RKO (cell line): ENCODE measurements at places on chromosomes 16 and 17.
A peak's percentile ranks its signal among the peaks of the same experiment; 100 is the strongest.

DNA sequence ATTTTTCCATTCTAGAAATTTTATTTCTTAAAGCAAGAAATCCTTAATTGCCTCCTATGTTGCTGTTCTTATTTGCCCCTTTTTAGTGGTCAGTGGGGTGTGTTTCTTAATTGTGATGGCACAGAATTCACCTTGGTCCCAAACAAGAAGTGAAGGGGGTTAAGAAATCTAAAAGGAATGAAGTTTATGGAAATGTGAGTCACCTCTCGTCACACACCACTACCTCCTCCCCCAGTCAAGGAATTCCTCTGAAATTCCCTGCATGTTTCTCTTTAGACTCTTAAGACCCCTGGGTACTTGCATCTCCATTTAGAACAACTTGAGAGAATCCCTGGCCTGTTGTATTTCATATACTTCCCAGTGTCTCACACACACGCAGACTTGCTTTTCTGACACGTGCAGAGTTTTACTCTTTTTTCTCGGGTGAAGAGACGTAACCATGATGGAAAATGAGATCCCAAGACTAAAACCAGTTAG is 247.4 kb downstream of the PRKCA start:
- DNase-seq = no peak

GRCh38 chr16:14015948-14016347 is 55.2 kb upstream of the MRTFB start:
- DNase-seq = peak; percentile 62

GRCh38 chr17:82884970-82885353 is 45.1 kb upstream of the ZNF750 start:
- DNase-seq = no peak

GRCh38 chr17:32671896-32672295 is 185.1 kb downstream of the CDK5R1 start:
- DNase-seq = no peak

DNA sequence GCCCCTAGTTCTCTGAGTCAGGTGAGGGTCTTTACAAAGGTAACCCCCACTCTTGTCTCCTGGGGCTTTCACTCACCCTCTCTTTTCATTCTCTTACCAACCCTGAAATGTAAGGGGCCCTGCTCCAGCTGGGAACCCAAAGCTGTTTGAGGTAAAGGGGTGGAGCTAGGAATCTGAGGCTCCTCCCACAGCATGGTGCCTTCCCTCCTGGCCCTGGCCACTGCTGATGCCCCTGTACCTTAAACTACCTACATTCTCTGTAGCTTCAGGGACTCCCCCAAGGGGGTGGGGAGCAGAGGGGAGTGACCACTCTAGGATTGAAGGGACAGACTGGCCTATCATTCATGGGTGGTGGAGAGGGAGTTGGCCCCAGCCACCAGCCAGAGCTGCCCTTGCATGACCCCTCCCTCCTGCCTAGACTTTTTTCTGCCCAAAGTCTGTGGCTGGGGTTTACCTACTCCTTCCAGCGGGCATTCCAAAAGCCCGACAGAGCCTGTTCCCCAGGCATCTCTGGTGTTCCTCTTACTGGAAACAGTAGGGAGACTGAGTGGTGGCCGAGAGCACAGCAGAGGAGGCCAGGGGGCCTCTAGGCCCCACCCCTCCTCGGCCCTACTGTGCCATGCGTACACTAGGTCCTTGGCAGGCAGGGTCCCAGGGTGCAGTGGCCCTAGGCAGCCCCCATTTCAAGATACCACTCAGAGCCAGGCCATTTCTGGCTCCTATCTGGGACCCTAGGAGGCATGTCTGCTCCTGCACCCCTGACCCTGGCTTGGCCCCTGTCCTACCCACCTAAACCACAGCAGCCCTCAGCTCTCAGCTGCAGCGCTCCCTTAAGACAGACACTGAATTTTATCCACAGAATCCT is 9.5 kb downstream of the DOK4 start:
- DNase-seq = no peak

DNA sequence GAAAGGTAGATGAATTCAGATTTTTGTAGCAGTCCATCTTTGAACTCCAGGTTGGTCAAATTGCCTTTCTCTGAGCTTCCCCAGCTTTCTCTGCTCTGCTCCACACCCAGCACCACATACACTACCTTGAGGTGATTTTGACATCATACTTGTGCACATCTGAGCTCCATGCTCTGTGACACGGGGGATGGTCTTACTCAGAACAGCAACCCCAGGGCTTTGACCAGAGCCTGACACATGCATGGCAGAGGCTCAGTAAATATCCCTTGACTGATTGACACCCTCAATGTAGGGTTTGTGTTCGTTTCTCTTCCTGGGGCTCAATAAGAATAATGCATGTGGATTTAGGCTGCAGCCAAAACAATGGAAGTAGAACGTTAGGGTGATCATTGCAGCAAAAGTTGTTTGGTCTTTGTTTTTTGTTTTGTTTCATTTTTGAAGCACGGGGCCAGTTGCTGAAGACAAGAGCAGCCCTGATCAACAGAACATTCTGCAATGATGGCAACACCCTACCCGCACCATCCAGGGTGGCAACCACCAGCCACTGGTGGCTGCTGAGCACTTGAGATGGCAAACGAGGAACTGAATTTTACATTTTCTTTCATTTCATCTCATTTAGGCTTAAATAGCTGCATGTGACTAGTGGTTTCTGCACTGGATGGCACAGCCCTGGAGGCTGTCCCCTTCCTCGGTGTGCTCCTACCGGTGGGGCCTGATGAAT is 224.8 kb upstream of the TNRC6C start:
- DNase-seq = no peak

DNA sequence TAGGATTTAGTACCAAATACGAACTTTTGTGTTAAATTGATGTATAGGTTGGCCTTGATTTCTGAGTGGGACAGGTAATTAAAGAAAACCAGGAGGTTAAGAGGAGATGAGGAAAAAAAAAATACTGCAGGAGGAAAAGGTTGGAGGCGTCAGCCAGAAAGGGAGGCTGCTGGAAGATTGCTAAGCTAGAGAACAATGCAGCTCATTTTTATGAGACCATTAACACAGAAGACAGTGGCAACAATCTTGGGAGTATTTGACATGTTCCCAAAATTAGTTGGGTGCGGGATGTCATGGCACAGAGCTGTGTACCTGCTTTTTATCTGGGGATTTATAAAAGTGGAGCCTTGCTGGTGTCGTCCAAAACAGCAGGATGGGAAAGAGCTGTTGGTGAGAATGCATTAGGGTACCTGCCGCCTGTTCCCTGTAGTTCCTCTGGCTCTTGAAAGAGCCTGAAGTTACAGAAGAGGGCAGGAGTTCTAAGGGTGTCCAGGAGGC is 229.3 kb downstream of the RBFOX1 start:
- no peak for DNase-seq

DNA sequence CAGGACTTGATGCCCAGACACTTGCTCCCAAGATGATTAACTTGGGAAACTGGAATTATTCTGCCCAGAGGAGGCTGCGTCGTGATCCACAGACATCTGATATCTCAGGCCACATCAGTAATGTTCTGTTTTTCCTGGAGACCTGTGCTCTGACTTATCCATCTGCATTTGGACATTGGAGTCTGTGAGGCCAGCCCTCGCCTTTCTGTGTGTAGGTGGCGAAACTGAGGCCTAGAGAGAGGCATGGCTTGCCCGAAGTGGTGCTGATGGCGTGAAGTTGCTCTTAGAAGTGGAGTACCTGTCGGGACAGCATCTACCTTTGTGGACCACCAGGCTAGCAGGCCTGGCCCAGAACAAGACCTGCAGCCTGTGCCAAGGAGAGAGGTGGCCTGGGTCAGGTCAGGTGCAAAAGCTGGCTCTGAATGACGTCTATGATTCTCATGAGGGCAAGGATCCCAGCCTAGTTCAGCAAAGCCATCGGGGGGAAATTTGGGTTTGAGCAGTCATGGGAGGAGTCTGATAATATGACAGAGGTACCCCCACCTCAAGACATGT is 186.8 kb upstream of the ZNF469 start:
- DNase-seq = no peak

- no peak for DNase-seq
These were observed 5.4 kb upstream of the CSNK1D start for GRCh38 chr17:82278786-82279391.

GRCh38 chr16:68190736-68191510 is 45.0 kb downstream of the ESRP2 start:
- no peak for DNase-seq

DNA sequence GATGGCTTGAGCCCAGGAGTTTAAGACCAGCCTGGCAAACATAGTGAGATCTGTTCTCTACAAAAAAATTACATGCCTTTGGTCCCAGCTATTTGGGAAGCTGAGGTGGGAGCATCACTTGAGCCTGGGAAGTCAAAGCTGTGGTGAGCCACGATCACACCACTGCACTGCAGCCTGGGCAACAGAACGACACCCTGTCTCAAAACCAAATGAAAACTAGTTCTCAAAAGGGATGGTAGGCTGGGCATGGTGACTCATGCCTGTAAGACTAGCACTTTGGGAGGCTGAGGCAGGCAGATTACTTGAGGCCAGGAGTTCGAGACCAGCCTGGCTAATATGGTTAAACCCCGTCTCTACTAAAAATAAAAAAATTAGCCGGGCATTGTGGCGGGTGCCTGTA is 31.1 kb downstream of the PPM1D start:
- DNase-seq = no peak

DNA sequence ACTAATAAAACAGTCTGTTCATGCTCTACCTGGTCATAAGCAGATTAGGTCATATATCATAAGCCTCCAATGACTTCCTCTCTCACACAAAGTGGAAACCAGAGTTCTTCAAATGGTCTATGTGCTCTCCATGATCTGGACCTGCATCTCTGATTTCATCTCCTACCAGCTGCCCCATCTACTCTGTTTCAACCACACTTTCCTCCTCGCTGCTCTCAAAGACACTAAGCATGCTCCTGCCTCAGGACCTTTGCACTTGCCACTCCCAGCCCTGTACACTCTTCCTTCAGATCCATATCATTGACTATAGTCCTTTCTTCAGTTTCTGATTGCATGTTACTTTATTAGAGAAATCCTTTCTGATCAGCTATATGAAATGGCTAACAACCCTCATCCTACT is 196.8 kb downstream of the PHKB start:
- DNase-seq = no peak

DNA sequence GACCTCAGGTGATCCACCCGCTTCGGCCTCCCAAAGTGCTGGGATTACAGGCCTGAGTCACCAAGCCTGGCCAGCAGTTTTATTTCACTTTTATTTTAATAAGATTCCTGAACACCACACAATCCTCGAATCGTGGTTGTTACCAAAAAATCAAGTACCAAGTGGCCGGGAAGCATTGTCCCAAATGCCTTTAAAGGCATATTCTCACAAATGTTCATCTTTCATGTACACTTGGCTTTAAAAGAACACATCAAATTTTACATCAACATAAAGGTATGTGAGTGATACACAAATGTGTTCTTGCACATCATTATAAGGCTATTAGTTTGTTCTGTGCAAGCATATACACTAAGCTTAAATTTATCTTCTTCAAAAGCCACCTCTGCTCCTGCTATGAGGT is 8.1 kb upstream of the MYH11 start:
- DNase-seq = no peak

DNA sequence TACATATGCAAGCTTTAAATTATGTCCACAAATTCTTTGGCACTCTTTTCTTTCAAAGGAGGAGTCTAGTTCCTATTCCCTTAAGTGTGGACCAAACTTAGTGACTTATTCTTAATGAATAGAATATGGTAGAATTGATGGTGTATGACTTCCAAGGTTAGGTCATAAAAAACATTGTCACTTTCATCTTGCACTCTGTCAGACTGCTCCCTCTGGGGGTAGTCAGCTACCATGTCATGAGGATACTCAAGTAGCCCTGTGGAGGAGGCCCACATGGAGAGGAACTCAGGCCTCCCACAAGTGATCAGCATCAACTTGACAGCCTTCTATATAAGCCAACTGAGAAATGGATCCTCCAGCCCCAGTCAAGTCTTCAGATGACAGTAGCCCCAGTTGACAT is 58.0 kb upstream of the SCNN1B start:
- no peak for DNase-seq

DNA sequence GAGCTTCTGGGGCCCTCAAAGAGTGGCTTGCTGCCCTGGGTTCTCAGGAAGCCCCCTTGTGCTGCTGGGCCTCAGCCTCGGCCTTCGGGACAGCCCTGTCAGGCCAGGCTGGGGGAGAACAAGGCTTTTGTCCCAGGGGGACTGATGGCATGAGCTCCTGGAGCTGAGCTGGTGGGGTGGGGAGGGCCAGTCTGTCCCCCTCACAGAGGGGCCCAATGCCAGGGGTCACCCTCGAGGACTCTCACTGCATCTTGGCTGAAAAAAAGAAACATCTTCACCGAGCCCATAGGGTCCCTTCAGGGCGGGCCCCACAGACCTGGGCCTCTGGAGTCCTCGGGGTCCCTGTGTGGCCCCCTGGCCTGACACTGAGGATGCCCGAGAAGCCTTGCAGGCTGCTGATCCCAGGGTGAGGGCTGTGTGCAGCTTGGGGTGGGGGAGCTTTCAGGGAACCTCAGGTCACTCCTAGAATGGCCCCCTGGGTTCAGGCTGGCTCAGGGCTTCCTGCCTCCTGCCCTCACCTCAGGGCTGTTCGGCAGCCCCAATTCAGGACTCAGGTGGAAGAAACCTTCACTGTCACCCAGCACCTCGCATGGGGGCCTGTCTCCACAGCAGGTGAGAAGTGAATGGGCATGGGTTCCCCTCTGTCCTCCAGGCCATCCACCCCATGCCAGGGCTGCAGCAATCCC is 90.5 kb downstream of the TNFRSF13B start:
- DNase-seq = no peak

DNA sequence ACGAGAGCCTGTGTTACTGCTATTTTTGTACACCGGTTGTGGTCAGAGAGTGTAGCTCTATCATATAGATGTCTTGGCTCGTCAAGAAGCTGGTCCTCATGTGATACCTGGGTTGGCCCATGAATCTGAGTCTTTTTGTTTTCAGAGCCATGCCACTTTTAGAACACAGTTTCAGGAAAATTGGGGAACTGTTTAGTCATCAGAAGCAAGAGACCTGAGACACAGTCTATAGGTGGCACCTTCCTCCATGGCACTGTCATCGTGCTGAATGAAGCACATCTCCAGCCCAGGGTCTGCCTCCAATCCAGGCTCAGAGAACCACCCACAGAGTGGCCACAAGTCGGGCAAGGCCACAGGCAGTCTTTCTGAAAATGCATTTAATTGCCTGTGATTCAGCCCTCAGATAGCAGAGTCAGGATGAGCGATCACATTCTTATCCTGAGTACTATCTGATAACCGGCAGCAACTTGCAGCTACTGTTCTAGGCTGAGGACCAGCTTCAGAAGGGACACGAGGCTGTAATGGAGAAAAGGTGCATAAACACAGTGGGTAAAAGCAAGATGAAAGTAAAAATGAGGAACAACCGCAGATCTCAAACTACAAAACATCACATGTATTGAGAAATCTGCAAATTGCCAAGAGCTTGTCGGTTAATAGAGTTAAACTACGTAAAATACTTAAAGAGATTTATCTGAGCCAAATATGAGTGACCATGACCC is 14.2 kb upstream of the HAPSTR1 start:
- peak; percentile 78 for DNase-seq
